ENCODE measurements at places on chromosomes 13 and 19.

GRCh38 chr19:35641515-35642151 is at the start of gene ETV2:
TSS of gene ETV2 (plus strand) at chr19:35641745. CDS start at chr19:35642461, 716 bp downstream.
- no peak for DNase-seq

DNA sequence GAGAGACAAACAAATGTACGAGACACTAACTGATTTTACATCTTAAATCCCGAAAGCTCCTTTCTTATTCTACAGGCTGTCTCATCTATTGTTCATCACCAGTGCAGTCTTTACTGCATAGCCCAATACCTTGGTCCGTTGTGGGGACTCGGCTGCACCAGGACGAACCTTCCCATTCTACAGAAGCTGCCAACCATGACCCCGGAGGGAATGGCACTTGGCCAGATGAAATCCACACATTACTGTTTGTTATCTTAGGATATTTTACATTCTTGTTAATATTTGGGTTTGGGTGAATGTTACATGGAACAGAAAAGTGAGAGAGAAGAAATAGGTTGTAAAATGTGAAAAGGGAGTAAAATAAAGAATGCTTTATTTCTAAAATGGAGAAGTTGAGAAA is 195.1 kb downstream of the RFC3 start:
- no peak for DNase-seq

GRCh38 chr19:47582320-47582909 is 9.5 kb upstream of the ZNF541 start:
- no peak for DNase-seq

- DNase-seq = no peak
These were observed 955.5 kb upstream of the PCDH9 start for GRCh38 chr13:68185444-68186141.

DNA sequence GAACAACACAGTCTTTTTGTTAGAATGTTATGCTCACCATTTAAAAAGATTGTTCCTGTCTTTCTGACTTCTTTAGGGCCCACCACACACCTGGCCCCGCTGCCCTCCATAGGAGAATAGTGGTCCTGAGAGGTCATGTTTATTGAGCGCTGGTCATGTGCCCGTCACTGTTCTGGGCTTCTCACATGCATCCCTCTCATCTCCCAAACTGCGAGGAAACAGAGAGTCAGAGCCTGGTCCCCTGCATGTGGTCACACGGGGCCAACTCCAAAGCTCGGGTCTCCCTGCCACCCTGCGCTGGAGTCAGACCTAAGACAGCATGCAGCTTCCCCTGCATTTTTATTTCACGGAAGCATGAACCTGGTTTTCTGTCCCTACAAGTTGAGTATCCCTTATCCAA is 70.4 kb upstream of the GPR183 start:
- no peak for DNase-seq

- no peak for DNase-seq
These were observed 1.3 kb upstream of the CEACAM6 start for GRCh38 chr19:41753936-41754529.

DNA sequence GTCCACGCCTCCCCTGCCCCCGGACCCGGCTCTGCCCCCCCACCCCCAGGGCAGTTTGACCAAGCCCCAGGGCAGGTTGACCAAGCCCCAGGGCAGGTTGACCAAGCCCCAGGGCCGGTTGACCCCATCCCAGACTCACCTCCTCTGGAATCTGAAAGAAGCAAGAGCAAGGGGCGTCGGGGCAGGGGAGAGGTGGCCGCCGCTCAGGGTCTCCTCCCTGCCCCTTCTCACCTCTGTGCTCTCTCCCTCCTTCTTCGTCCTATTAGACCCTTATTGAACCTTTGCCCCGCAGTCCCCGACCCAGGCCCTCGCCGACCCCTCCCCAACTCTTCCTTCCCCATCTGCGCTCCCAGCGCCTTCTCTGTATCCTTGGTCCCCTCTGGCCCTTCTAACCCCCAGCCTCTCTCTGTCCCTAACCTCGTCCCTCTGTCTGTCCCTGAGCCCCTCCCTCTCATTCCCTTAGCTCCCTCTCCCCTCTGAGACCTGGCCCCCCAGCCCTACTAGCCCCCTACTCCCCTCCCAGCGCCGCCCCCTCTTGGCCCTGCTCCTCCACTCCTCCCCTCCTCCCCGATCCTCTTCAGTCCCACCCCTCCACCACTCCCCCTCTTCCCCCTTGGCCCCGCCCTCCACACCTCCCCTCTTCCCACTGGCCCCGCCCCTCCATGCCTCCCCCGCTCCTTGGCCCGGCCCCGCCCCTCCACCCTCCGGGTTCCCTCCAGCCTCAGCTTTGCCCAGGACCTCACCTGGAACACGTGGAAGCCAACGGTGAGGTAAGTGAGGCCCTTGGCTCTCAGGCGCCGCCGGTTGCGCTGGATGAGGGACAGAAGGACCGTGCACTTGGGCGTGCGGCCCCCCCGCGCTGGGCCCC is 7.6 kb downstream of the CAPN12 start:
- no peak for DNase-seq

- no peak for DNase-seq
These were observed 26.8 kb downstream of the CHAF1A start for GRCh38 chr19:4429256-4429655.

DNA sequence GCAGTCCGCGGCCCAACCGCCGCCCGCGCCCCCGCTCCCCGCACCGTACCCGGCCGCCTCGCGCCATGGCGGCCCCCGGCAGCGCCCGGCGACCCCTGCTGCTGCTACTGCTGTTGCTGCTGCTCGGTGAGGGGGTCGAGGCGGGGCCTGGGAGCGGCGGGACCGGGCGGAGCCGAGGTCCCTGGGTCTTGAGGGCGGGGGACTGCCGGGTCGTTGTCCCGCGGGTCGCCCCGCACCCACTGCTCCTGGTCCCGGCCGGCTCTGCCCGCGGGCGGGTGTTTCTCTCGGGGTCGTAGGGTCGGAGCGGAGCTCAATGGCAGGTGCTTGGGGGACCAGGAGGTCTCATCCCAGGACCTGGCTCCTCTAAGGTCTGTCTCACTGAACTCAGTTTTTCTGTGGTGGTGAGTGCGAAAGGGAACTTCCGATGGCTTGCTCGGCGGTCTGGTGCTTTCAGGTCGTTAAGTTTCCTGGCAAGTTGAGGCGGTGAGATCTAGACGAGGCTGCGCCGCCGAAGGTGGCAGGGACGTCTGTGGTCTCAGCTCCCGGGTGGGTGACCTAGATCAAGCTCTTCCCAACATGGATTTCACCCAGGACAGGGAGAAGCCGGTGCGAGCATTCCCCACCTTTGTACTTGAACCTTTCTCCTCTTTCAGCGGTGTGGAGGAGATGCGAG is 467 bp downstream of the LAMP1 start:
- DNase-seq = no peak

DNA sequence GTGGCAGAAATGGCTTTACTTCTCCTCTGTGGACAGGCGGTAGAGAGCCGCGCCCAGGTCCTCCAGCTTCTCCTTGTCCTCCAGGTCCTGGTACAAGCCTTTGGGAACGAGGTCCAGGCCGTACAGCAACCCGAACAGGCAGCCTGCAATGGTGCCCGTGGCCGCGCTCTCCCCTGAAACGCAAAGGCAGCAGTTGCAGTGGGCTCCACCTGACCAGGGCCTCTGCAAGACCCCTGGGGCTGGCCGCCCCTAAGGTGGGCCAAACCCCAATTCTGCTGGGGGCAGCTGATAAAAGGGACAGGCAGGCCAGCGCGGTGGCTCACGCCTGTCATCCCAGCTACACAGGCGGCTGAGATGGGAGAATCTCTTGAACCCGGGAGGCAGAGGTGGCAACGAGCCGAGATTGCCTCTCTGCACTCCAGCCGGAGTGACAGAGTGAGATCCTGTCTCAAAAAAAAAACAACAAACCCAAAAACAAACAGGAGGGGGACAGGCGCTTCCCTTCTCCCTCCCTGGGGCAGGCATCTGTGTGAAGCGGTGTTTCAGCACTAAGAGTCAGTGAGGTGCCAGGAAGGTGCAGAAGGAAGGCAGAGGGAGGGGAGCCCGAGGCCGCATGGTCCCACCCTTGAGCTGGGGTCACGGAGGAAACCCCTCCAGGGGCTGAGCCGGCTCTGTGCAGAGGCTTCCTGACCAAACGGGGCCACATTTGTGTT is 30.3 kb downstream of the ADPRHL1 start:
- no peak for DNase-seq

- no peak for DNase-seq
These were observed 90.0 kb downstream of the WDFY2 start for GRCh38 chr13:51674276-51674675.

- no peak for DNase-seq
These were observed 80.3 kb downstream of the GJA3 start for GRCh38 chr13:20080377-20081164.

GRCh38 chr13:45042539-45042938 is 53.2 kb downstream of the GPALPP1 start:
- no peak for DNase-seq

GRCh38 chr13:87779426-87779825 is 108.3 kb downstream of the SLITRK5 start:
- no peak for DNase-seq

DNA sequence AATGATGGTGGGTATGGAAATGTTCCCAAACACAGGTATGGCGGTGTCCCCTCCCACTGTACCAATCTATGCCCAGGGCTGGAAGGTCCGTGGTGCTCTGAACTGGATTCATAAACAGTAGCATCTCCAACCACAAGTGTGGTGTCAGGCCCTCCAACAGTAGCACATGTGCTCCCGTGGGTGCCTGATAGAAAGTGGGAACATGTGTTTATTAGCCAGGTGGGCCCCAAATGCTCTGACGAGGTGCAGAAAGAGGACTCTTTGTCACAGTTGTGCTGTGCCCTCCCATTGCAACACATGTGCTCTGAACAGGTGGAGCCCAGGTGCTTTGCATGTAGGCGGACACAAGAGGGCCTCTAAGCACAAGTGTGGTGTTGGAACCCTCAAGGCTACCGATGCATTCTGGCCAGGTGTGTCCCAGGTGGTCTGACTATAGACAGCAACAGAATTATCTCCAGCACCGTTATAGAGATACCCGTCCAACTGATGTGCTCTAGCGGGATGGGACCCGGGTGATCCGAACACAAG is 75.4 kb upstream of the ZNF30 start:
- no peak for DNase-seq

GRCh38 chr13:85816413-85816812 is 17.2 kb upstream of the SLITRK6 start:
- DNase-seq = no peak
